ENCODE measurements at places on chromosomes 16 and 17.

DNA sequence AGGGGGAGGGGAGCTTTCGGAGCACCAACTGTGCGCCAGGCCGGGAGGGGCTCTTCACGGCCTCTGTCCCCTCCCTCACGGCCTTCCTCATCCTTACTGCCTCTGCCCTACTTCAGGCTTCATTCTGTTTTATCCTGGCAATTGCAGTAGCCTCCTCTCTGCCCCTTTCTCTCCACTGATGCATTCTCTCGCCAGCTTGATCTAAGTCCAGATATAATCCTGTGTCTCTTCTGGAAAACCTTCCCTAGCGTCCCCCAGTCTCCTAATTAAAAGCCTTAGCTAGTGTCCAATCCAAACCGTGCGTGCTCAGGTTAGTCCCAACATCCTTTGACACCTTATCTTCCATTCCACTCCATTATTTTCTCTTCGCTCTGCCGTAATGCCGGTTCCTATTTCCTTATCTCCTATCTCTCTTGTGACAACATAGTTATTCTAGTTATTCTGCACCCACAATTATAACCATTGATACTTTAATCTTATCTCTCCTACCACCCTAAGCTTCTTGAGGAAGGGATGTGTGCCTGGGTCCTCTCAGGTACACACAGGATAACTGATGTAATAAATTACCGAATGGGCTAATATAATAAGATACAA lies 869 bp downstream of the ZNF48 start:
- no peak for DNase-seq

GRCh38 chr17:80843741-80844156 lies 147.9 kb upstream of the CHMP6 start:
- DNase-seq, result no peak

DNA sequence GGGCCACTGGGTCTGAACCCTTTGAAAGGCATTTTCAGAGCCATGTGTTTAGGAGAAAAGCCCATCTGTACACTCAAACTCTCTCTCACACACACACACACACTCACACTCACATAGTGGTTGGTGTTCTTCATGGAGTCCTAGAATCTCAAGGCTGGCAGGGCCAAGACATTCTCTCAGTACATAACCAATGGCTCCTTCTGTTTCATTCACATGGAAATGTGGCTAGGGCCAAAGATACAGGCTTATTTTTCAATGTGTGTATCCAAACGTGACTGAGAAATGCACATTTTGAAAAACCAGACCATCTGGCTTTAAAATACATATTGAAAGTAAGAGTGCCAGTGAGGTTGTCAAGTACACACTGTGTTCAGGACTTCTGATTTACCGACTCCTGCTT lies 59.0 kb upstream of the SALL1 start:
- no peak for DNase-seq

DNA sequence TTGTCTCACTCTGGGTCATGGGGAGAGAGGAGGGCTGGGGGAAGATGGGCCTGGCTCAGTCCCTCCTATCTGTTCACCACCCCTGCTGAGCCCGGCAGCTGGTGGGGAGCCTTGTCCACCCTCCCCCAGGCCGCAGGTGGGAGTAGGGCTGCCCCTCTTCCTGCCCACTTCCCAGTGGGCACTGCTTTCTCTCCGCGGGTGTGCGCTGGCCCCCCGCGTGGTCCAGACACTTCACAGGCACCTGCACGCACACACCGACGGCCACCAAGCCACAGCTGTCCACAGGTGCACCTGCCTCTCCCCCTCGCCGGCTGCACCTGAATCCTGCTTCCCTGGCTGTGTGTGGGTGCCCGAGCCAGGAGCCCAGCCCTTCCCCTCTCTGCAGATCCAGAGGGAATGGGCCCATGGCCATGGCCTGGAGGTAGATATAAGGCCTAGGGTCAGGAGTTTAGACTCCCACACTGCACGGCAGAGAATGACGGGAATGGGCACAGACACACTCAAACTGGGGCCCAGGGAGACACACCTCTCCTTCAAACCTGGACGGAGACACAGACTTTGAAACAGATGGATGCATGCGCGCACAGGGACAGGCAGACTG lies 2.0 kb downstream of the NHERF2 start:
- no peak for DNase-seq

GRCh38 chr17:29573871-29574731 lies 5.6 kb downstream of the TP53I13 start:
- DNase-seq, result no peak

- DNase-seq, result no peak
Observed at GRCh38 chr17:5508810-5509209, 22.4 kb downstream of the MIS12 start.

DNA sequence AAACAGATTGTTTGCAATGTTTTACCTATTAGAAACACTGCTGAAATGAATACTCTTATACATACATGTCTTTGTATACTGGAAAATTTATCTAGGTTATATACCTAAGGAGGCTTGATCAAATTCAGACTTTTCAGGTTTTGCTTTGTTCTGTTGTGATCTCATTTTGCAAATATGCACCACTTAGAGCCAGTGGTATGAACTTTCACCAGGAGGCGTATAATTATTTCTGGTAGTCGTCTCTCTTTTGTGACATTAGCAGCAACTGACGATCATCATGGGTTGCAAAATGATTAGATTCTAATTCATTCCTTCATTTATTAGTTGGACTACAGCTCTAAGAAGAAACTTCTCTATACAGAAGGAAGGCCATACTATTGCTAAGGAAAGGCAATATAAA lies 26.9 kb downstream of the AP1G1 start:
- DNase-seq, result no peak

DNA sequence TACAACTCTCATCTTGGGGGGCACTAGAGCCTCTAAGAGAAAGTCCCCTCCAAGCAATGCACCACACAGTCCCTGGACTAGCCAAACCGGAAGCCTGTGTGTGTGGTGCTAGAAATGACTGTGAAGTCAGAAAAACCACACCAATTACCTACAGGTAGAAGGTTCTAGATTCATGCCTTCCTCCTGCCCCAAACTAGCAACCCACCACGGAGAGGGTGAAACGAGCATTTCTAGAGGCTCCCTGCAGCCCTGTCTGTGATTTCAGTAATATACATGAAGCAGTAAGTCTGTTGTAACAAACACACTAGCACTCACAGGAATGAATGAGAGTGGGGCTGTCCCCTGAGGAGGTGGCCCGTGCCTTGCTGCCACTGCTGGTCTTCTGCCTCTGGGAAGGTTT lies 13.6 kb downstream of the ZFHX3 start:
- no peak for DNase-seq

DNA sequence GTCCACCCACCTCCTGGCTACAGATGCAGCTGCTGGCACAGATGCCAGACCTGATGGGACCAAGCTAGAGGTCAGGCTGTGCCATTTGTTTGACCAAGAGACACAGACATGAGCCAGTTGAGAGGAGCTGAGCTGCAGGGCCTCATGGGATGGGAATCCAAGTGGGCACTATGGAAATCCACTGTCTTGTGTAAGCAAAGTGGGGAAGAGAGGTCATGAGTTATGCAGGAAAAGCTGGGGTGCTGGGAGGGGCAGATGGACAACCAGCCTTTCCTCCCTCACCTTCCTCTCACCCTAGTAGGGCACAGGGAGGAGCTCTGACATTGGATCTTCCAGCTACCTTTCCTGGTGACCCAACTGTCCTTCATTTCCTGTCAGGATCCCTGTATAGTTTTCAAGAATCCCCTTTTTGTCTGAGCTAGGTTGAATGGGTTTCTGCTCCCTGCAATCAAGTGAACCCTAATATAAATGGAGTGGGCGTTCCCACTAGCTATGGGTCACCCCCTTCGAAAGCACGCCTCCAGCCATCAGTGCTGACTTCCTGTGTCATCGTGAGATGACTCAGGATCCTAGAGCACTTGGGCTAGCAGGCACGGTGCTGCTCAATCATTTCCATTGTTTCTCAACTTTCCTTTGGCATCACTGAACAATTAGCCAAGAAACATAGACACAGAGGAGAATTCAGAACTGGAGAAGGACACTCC lies 13.6 kb downstream of the ATPAF2 start:
- DNase-seq, result peak; percentile 49

- DNase-seq, result no peak
Observed at GRCh38 chr16:50655558-50656055, 25.5 kb downstream of the SNX20 start.

- DNase-seq, result no peak
Observed at GRCh38 chr16:3934491-3935181, 54.1 kb upstream of the CREBBP start.

- no peak for DNase-seq
Observed at GRCh38 chr16:66366433-66367299, at the start of gene CDH5. Gene CDH5, plus strand, starts transcription at chr16:66366691. Its CDS starts 12,647 bp downstream, at chr16:66379338.

DNA sequence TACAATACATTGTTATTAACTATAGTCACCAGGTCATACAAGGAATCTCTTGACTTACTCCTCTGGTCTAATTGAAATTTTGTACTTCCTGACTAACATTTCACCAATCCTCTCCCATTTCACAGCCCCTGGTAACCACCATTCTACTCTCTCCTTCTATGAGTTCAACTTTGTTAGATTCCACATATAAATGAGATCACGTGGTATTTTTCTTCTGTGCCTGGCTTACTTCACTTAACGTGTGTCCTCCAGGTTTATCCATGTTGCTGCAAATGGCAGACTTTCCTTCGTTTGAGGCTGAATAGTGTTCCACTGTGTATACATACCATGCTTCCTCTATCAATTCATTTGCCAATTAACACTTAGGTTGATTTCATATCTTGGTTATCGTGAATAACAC lies 128.5 kb downstream of the CHD9NB start:
- no peak for DNase-seq

- no peak for DNase-seq
Observed at GRCh38 chr16:82895843-82896242, 269.1 kb downstream of the CDH13 start.

DNA sequence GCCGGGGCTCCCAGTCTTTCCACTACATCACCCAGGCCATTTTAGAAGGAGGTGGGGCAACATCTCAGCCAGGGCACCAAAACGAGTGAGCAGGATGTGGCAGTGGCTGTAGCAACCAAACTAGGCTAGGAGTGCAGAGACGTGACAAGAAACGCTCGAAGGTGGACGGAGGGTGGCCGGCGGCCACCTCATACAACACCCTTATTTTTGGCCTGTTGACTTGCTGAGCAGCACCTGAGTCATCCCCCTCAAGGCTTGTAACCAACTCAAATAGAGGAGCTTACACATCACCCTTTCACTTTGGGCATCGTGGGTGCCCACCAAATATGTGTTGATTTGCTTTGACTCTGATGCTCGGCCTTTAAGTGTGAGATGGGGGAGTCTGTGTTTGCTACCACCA lies 23.7 kb upstream of the SOX9 start:
- no peak for DNase-seq

- no peak for DNase-seq
Observed at GRCh38 chr16:76222853-76223252, 54.3 kb upstream of the CNTNAP4 start.

DNA sequence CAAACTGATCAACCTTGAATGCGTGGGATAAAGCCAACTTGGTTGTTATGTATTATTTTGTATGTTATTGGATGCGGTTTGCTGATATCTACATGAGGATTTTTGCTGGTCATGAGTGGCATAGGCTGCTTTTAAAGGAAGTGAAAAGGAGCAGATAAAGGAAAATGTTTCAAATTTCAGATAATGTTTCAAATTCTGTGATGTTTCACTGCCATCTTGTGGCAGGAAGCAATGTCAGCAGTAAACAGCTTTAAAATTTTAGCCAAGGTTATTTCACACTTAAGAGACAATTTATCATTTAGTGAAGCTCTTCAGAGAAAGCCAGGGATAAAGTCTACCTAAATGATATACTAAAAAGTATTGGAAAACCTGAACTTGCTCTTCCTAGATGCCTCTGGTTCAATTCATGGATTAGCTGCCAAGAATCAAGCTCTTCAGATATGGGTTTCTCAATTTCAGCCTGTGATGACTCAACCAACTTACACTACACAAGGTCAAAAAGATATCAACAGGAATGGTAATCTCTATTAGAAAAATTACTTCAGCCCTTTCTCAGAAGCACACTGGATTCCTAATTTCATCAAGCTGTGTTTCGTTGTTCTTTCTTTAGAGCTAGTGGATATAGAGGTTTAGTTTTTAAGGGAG lies 136.0 kb upstream of the C17orf78 start:
- peak; percentile 16 for DNase-seq

DNA sequence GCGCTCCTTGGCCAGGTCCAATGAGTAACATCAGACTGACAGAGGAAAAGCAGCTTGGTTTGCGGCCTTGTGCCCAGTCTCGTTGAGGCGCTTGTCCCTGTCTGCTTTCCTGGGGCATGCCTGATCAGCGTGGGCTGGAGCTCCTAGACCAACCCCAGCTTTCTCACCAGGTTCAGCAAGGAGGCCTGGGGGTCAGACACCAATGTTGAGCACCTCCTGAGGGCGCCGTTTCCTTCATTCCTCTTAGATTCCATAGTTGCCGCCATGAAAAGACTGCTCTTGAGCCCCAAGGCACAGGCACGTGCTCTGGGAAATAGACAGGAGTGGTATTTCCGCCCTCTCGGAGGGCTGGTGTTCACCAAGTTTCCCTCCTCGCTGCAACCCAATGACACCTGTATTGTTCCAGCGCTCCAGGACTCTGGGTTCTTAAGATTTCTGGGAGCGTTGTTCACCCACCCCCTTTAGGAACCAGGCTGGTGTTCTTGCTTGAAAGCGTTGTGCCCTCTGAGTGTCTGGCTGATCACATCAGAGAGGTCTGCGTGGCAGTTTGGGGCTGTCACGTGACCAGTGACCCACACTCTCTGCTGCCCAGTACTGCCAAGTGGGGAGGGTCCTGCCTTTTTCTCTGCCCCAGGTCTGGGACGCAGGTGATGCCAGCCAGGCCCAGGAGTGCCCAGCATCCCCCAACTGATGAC lies 18.0 kb downstream of the KCTD2 start:
- no peak for DNase-seq

DNA sequence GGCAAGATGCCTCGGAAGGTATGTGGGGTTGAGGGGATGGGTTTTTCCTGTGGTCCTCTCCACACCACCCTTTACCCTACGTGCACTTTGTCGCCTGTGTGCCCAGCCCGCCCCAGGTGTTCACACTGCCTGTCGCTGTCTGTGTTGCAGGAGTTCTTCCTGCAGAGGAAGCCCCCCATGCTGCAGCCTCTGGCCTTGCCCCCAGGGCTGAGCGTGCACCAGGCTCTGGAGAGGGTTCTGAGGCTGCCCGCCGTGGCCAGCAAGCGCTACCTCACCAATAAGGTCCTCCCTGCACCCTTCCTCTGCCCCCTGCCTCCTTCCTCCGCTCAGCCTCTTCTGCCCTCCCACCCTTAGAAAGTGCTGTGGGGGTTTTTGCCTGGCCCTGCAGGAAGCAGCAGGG lies 15.2 kb downstream of the PFAS start:
- no peak for DNase-seq

DNA sequence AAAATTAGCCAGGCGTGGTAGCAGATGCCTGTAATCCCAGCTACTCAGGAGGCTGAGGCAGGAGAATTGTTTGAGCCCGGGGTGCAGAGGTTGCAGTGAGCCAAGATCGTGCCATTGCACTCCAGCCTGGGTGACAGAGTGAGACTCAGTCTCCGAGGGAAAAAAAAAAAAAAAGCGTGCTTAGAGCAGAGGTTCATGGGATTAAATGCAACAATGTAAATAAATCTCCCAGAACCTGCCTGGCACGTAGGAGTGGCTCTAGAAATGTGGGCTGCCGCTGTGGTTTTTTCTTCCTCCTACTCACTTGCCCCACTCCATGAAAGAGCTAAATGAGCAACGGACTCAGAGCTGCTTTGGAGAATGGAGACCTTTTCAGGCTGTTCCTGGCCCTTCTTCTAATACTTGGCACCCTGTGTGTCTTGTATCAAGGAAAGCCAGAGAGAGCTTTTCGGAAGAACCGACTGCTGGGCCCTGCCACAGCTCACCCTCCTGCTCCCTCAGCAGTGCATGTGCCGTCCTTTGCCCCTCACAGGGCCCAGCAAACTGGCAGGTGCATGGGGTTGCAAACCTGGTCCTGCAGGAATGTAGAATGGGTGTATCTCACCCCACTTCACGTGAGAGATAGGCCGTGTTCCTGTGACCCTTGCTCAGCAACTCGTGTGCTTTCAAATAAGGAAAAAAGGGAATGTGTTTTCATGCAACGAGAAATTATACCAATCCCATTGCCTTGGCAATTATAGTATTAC lies 52.0 kb downstream of the LDHD start:
- no peak for DNase-seq
